Left forelimb (tissue), 1 donor: ENCODE measurements at places on chromosomes 1 and 21.

- DNase-seq: no peak
Observed at GRCh38 chr1:208166340-208167138, 77.6 kb downstream of the PLXNA2 start.

- no peak for DNase-seq
Observed at GRCh38 chr1:30868833-30869435, 39.6 kb downstream of the SDC3 start.

GRCh38 chr1:4124631-4125145 lies 224.6 kb upstream of the C1orf174 start:
- DNase-seq: no peak

DNA sequence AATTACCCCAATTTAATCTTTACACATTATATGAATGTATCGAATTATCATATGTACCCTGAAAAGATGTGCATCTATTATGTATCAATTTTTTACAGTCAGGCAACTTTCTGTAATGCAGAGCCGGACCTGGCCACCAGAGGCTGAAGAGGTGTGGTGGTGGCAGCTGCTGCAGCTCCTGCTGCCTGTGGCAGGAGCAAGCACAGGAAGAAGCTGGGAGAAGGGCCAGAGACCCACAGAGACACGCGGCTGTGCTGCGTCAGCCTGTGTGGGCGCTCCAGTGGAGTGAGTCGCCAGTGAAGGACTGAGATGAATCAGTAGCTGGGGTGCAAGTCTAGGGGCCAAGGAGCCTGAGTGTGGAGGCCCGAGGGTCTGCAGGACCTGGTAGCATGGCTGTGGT lies 74.3 kb upstream of the COG2 start:
- DNase-seq: no peak

DNA sequence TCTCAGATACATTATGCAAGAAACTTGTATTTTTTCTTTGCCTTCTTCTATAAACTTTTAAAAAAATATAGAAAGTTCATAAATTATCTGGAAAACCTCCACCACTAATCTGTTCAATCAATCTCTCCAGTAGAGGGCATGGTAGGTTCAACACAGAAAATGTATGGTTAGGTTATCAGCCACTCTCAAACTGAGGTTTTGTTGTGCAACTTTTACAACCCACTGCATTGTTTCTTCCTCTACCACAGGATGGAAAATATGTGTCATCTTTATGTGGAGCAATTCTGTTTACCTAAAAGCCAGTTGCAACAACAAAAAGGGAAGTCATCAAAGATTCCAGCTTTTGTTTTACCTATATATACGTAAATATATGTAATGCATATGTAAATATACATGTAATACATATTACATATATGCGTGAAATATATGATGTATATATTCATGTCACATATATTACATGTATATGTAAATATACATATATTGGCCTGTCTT lies 3.0 kb upstream of the RGS2 start:
- DNase-seq: no peak

- no peak for DNase-seq
Observed at GRCh38 chr1:212415107-212415841, 588 bp upstream of the PACC1 start.

GRCh38 chr1:72724951-72725861 lies 442.9 kb upstream of the NEGR1 start:
- no peak for DNase-seq

GRCh38 chr1:167000546-167000945 lies 11.5 kb downstream of the MAEL start:
- no peak for DNase-seq

DNA sequence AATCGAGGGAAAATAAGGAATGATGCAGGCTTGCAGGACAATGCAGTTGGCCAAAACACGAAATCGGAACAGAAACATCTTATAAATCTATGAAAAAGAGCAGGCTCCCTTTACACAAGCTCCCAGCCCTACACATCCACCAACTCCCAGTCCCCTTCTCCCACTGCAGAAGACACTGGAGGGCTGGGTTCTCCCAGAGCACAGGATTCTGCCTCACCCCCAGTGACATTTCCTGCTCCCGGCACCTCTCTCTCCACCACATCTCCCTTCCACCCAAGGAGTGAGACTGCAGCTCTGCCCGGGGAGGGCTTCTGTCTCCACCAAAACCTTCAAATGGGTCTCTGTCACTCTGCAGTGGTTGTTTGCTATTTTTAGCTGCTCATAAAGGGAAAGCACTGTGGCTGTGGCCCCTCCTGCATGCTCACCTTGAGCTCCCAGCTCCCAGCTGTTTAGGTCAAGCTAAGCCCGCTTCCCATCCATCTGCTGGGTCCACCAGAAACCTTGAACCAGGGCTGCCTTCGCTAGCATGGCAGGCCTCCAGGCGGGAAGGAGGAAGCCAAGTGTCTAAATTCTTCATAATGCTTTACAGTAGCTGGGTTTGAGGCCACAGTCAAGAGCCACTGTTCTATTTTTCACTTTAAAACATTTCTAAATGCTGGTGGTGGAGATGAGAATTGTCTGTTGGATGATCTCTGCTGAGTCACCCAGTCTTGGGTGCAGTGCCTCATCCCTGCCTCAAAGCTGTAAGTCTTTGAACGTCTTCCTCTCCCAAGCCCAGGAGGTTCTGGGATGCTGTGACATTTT lies 3.3 kb upstream of the C2CD2 start:
- DNase-seq: peak; percentile 66
